ENCODE measurements at places on chromosomes 3 and 15. TPM values are rescaled to one million over a fixed set of nuclear protein-coding genes. Genes with fewer than 3 reads are reported as not detected.

The MORC1 gene
- total RNA-seq: not detected

The VIPR1 gene
- 0.54 TPM for total RNA-seq

The CCK gene
- total RNA-seq: not detected

The KIF15 gene
- total RNA-seq: 5.6 TPM

The RARRES1 gene
- total RNA-seq: not detected

The TIMMDC1 gene
- 108 TPM for total RNA-seq

The CEP97 gene
- total RNA-seq: 14.2 TPM

The RAB6B gene
- total RNA-seq: 1.1 TPM

The CDHR4 gene
- total RNA-seq: 0.44 TPM

The LYZL4 gene
- total RNA-seq: not detected

The ISY1 gene
- 57.8 TPM for total RNA-seq

The KNG1 gene
- total RNA-seq: not detected

The CTXN2 gene
- not detected for total RNA-seq

The ISL2 gene
- total RNA-seq: not detected

The ERICH6 gene
- total RNA-seq: not detected

The SLC7A14 gene
- not detected for total RNA-seq

The TLR9 gene
- not detected for total RNA-seq

The CCR4 gene
- total RNA-seq: not detected

The ZNF860 gene
- total RNA-seq: 11.7 TPM

The C3orf85 gene
- not detected for total RNA-seq

The CHRNA7 gene
- total RNA-seq: 0.23 TPM

The ITPKA gene
- 13.5 TPM for total RNA-seq

The GOLGA8J gene
- total RNA-seq: not detected

The SLCO3A1 gene
- 11.9 TPM for total RNA-seq

The ZNF80 gene
- not detected for total RNA-seq

The KCTD6 gene
- 9.9 TPM for total RNA-seq

The RETNLB gene
- total RNA-seq: not detected

The STRIT1 gene
- not detected for total RNA-seq

The FSIP1 gene
- total RNA-seq: 2.2 TPM

The ATOSA gene
- 21.3 TPM for total RNA-seq

The TRAT1 gene
- total RNA-seq: not detected

The ZBTB20 gene
- total RNA-seq: 11.6 TPM

The IL12A gene
- 1.3 TPM for total RNA-seq

The FEZF2 gene
- not detected for total RNA-seq

The NDN gene
- total RNA-seq: not detected

The GMPS gene
- 128 TPM for total RNA-seq

The TGM5 gene
- 0.12 TPM for total RNA-seq

The NRG4 gene
- not detected for total RNA-seq

The PLAAT1 gene
- 1.0 TPM for total RNA-seq

The CCR8 gene
- not detected for total RNA-seq

The C3orf20 gene
- not detected for total RNA-seq

The ADAMTS7 gene
- 10.8 TPM for total RNA-seq

The PLXNA1 gene
- total RNA-seq: 42.1 TPM

Data from MCF 10A (cell line).